ENCODE measurements at places on chromosomes 5 and 9.

- DNase-seq, result no peak
Measured at GRCh38 chr9:106287091-106287631, 575.8 kb upstream of the ZNF462 start.

- DNase-seq, result no peak
Measured at GRCh38 chr9:35713578-35713977, 18.4 kb downstream of the TLN1 start.

DNA sequence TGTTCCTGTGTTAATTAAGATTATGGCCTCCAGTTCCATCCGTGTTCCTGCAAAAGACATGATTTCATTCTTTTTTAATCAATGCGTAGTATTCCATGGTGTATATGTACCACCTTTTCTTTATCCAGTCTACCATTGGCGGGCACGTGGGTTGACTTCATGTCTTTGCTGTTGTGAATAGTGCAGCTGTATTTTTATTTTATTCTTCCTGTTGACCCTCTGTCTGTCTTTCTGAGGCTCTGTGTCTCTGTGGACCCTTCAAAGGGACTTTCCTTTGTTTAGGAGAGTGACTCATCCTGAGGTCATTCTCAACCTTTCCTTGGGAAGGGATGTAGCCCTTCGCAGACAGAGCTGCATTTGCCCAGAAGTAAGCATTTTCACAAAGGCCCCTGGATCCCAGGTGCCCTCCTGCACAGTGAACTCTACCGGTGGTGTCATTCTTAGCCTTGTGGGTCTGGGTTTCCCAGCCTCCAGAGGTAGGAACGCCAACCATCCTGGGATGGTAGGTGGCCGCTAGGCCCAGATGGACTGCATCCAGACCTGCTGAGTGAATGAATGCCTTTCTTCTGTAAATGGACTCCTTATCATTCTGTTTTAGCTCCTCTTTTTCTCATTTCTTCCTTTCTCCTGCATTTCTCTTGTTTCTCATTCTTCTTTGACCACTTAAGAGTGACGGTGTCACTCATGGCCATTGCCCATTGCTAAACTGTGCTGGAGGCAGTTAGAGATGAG is 22.4 kb downstream of the TRIO start:
- DNase-seq, result no peak

GRCh38 chr5:139468421-139468931 is 2.3 kb upstream of the SMIM33 start:
- DNase-seq, result no peak

- DNase-seq, result no peak
Measured at GRCh38 chr5:95728494-95729114, 2.5 kb upstream of the RHOBTB3 start.

- DNase-seq, result no peak
Measured at GRCh38 chr5:67032921-67033664, 163.5 kb downstream of the CD180 start.

- DNase-seq, result no peak
Measured at GRCh38 chr9:2674141-2674824, 43.0 kb upstream of the KCNV2 start.

DNA sequence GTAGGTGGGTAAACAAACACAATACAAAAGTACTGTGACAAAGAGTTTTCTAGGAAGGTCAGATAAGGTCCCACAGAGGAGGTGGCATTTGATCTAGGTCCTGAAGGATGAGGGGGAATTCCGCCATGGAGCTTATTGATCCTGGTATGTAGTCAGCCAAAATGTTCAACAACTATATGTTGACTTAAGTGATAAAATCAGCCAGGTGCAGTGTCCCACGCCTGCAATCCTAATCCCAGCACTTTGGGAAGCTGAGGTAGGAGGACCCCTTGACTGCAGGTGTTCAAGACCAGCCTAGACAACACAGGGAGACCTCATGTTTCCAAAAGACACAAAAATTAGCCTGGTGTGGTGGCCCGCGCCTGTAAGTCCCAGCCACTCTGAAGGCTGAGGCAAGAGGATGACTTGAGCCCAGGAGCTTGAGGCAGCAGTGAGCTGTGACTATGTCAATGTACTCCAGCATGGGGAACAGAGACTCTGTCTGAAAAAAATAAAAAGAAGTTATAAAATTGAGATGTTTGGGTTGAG is 46.4 kb upstream of the PLIN2 start:
- no peak for DNase-seq

DNA sequence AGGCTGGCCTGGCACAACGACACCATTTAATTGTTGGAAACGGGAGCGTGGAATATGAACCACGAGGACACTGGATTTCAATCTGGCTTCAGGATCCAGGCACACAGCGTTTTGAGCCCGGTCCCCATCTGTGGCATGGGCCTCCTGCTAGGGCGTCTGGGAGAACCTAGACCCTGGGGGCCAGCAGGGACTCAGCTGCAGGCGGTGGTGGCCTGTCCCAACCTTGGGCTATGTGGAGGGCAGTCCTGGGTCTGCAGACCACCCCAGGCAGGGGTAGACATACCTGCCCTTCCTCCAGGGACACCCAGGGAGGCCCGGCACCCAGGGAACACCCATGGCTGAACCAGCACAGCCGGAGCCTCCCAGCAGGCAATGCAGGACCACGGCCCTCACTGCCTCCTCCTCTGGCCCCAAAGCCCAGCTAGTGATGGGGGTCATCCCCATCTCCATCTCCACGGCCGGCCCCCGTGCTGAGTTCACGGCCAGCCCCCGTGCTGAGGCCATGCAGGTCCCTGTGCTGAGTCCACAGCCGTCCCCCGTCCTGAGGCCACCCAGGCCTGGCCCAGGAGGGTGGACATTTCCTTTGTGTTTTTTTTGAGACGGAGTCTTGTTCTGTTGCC is 18.5 kb upstream of the UBAC1 start:
- DNase-seq, result no peak

- DNase-seq, result no peak
Measured at GRCh38 chr9:136392538-136393449, 7.2 kb downstream of the SNAPC4 start.

DNA sequence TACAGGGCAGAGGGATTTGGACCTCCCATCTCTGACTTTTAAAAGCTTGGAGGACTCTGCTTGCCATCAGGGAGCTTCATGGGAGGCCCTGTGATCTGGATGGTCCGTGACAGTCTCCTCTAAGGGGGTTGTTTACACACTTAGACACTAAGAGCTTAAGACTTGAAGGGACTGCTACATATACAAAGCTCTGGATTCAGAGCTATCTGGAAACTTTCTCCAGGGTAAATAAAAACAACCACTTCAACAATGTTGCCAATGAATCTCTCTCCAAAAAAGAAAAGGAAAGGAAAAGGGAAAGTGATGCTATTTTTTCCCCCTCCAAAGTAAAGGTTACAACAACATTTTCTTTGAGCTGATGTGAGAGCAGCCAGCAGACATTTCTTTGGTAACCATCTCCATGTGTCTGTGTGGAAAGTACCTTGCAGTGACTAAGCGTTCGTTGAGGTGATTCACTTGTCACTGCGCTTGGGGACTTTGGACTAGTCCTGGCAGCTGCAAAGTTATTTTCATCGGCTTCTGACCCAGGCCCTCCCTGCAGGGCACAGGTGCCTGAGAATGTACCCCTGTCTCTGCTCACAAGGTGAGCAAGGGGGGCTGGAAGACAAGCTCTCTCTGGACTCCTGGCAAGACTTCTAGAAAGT is 262.1 kb upstream of the KLF4 start:
- no peak for DNase-seq

DNA sequence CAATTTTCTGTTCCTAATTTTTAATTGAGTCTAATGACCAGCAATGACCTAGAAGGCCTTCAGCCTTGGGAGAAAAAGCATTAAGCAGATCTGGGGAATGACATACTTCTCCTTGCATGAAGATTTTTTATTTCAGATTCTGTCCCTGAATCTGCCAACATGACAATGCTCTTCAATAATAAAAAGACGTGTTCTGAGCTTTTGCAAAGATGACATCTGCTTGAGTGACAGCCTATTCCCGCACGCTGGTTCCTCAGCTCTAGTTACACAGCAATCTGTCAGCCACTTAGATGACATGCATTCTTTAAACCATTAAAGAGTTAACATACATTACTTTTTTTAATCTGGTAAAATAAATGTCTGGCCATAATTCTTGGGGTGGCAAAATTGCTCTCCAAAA is 129.3 kb upstream of the CDH6 start:
- no peak for DNase-seq

DNA sequence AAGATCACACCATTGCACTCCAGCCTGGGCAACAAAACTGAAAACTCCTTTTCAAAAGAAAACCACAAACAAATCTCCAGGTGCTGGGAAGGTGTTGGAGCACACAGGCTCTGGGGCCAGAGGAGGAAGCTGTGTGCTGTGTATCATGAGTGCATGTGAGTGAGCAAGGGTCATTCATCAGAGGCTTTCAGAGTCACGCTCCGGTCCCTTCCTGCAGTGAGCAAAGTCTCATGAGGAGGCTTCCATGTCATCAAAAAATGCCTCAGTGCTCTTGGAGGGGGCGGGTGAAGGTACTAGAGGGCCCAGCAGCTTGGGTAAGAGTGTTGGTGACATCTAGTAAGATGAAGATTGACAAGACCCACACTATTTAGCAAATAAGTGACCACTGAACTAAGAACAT is 48.3 kb upstream of the TESK1 start:
- DNase-seq, result no peak

- no peak for DNase-seq
Measured at GRCh38 chr5:125685771-125686170, 737.4 kb upstream of the GRAMD2B start.

- DNase-seq, result no peak
Measured at GRCh38 chr9:6034954-6035353, 19.5 kb upstream of the RANBP6 start.

- DNase-seq, result no peak
Measured at GRCh38 chr5:6333182-6333905, 45.0 kb downstream of the MED10 start.
